ENCODE measurements at places on chromosomes 4 and X. TPM values are rescaled to one million over a fixed set of nuclear protein-coding genes. Genes with fewer than 3 reads are reported as not detected.

Gene ARR3
- total RNA-seq, result not detected

Gene CYTL1
- total RNA-seq, result 2.2 TPM

Gene ARFIP1
- total RNA-seq, result 34.0 TPM

Gene ALPK1
- 22.8 TPM for total RNA-seq

Gene SULT1E1
- total RNA-seq, result 354 TPM

Gene CCKAR
- 0.12 TPM for total RNA-seq

Gene TMEM31
- total RNA-seq, result not detected

Gene TCP11X2
- total RNA-seq, result 1.4 TPM

Gene REELD1
- 0.35 TPM for total RNA-seq

Gene CCDC149
- total RNA-seq, result 14.8 TPM

Gene GPR34
- total RNA-seq, result 7.2 TPM

Gene MAPK10
- 155 TPM for total RNA-seq

Gene CITED1
- total RNA-seq, result 8.6 TPM

Gene PAGE5
- not detected for total RNA-seq

Gene MAGEB17
- not detected for total RNA-seq

Gene MAGEA11
- total RNA-seq, result not detected

Gene TMPRSS11F
- not detected for total RNA-seq

Measured in metanephros (tissue), 2 donors.